ENCODE measurements at places on chromosomes 4 and X.
A peak's percentile ranks its signal among the peaks of the same experiment; 100 is the strongest.

DNA sequence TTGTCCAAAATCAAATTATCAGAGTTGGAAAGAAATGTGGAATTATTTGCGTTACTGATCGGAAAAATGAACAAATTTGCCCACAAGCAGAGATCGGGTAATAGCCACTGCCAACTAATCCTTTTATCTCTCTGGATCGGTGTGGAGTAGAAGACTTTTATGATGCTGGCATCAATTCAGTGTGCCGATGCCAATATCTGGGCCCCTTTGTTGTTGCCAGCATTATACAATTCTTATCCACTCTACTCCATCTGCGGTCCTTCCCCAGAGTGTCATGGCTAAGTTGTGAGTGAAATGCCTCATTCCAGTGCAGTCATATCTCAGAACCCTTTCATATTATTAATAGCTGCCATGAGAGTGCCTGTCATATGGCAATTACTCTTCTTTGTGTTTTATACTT lies 660.2 kb downstream of the ADGRL3 start:
- peak; percentile 29 for DNase-seq

- no peak for DNase-seq
These were observed 169.4 kb downstream of the IL1RAPL1 start for GRCh38 chrX:28756647-28757046.

DNA sequence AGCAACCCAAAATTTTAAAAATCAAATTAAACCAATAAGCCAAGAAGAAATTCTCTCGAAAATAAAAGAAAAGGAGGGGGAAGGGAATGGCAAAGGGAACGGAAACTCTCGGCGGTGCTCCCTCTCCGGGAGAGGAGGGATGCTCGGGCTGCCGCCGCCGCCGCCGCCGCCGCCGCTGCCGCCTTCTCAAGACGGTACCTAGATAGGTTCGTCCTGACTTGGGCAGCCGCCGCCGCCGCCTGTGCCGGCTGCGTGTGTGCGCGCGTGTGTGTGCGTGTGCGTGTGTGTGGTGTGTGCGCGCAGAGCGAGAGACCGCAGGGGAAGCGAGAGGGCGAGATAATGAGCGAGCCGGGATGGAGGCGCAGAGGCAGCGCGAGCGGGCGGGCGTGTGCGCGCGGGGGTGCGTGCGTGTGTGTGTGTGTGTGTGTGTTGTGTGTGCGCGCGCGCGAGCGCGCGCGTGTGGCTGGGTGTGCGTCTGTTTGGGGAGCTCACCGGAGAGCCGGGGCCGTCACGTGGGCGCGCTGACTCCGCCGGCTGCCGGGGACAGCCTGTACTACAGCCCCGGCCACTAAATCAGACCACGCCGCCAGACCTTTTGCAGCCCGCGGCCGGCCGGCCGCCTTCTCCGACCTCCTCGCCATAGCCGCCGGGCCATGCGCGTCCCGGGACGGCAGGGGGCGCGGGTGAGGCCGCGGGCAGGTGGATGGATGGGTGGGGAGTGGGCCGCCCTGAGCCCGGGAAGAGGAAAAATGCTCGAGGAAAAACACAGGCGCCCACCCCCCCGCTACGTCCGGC lies 111.6 kb downstream of the DHX15 start:
- DNase-seq: peak; percentile 10

DNA sequence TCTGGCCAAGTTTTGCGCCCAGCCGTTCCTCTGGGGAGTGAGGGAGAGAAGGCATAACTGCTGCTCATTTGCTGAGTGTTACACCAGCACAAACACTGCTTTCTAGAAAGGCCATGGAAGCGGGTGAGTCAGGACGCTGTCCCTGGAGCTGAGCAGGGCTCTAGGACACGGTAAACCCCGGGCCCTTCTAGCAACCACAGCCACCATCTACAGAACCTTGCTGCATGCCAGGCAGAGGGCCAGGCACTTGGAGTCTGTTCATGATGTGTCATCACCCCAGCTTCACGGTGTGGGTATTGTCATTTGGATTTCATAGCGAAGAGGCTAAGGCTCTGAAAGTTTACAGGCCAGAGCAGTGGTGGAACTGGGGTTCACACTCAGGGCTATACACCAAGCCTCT lies 31.8 kb upstream of the C4orf50 start:
- DNase-seq: no peak

GRCh38 chr4:80180743-80181142 lies 16.6 kb upstream of the PRDM8 start:
- DNase-seq: no peak

- no peak for DNase-seq
These were observed 35.7 kb downstream of the ZNF518B start for GRCh38 chr4:10421344-10422055.

DNA sequence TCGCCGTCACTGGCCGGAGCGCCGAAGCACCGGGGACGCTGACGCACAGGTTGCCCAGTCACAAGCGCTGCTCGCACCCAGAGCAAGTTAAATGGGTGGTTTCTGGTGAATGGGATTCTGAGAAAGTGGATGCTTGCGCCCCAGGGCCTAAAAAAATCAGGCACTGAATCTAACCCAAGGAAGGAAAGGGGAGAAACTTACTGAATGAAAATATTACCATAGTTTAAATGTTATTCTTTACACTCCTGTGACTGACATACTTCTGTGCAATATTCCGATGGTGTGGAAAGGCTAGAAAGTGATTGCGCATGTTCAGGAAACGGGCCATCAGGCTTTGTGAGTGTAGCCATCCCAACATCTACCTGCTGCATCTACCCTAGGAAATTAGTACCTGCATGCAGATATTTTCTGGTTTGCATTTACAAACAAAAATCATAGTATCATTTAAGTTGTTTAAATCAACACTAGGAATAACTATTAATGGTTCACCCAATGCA lies 838 bp upstream of the ABCG2 start:
- no peak for DNase-seq

DNA sequence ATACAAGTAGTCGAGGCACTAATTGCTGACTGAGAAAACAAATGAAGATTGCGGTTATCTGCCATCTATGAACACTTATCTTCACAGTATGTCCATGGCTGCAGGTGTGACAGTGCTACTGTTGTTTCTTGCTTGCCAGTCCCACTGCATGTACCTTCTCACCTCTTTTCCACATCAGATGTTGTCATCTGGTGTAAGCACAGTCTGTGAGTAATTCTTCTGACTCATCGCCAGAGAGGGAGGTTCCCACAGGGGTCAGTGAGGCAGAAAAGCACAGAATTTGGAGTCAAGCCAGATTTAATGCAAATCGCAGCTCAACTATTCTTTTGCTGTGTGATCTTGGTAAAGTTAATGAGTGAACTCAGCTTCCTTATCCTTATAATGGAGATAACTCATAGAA lies 144.4 kb downstream of the GLRA2 start:
- DNase-seq: peak; percentile 59

- no peak for DNase-seq
These were observed 102.8 kb downstream of the KDM6A start for GRCh38 chrX:44975666-44976263.

DNA sequence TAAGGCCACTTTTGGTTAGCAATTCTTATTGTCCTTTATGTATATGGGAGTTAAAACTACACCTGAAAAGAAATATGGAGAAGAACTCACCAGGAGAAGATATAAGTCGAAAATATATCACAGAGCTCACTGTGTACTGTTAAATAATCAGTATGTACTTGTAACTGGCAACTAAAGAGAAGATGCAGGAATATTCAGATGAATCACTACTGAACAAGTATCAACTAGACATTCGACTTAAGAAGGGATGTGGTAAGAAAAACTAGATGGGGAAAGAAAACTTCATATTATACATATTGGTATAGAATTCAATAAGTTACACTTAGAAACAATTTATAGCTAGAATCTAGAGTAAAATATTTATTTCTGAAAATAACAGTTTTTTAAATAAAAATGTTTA lies 230.0 kb downstream of the CAMK2D start:
- no peak for DNase-seq

- DNase-seq: no peak
These were observed 209.9 kb downstream of the PARM1 start for GRCh38 chr4:75142850-75143249.

- no peak for DNase-seq
These were observed 54.2 kb upstream of the SLC10A4 start for GRCh38 chr4:48428926-48429325.

GRCh38 chr4:121800638-121800960 lies 524 bp upstream of the EXOSC9 start:
- no peak for DNase-seq

- DNase-seq: no peak
These were observed 233.4 kb downstream of the MAML3 start for GRCh38 chr4:139920486-139921002.

DNA sequence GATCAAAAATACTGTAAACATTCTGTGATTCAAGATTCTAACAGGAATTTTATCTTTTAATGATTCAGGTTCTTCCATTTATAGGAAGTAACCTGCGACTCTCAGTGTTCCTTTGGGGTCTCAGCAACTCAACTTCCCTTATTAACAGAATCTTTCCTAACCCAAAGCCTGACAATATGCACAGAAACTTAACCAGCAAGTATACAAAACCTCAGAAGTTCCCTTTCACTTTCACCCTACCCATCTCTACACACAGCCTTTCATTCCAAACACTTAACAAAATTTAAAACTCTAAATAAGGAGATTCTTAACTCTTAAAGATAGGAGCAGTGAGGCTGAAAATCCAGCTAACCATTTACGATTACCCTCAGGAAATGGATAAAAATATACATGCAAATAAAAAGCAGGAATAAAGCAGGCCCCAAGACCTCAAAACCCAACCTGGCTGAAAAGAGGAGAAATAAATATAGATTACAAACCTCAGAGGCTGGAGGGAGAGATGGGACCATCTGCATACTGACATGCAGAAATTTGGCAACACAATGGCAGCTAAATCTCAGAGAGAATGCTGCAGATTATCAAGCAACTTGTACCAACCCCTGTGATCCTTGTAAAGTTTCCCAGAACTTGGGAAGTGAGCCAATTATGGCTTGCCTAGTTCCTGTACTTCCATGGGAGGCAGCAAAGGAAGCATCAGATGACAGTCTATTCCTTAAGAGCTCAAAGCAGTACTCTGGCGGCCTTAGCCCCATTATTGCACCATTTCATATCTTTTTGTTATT lies 101.0 kb downstream of the ATP11C start:
- DNase-seq: peak; percentile 44
